GM12864 (cell line): ENCODE measurements at places on chromosomes 2 and 18.

DNA sequence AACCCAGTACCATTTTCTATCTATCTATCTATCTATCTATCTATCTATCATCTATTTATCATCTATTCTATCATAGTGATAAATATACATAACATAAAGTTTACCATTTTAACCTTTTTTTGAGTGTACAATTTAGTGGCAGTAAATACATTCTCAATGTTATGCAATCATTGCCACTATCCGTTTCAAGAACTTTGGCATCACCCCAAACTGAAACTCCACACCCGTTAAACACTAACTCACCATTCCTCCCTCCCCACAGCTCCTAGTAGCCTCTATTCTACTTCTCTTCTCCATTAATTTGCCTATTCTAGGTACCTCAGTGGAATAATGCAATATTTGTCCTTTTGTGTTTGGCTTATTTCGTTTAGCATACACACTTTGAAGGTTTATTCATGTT is 82.5 kb upstream of the KCNE4 start:
- no peak for DNase-seq

DNA sequence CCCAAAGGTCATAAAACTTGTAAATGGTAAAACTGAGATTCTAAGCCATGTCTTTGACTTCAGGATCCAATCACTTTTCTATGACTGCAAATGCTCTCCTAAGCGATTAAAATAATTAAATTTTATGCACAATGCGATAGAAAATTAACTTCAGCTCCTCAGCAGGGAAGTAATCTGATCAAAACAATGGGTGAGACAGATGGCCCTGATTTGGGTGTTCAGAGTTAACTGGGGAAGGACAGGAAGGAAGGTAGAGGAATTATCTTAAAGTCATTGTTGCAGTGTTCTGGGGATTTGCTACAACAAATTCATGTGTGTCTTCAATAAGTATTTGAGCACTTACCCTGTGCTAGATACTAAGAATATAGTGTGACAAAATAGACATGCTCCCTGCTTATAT is 446.0 kb upstream of the MEX3C start:
- no peak for DNase-seq

DNA sequence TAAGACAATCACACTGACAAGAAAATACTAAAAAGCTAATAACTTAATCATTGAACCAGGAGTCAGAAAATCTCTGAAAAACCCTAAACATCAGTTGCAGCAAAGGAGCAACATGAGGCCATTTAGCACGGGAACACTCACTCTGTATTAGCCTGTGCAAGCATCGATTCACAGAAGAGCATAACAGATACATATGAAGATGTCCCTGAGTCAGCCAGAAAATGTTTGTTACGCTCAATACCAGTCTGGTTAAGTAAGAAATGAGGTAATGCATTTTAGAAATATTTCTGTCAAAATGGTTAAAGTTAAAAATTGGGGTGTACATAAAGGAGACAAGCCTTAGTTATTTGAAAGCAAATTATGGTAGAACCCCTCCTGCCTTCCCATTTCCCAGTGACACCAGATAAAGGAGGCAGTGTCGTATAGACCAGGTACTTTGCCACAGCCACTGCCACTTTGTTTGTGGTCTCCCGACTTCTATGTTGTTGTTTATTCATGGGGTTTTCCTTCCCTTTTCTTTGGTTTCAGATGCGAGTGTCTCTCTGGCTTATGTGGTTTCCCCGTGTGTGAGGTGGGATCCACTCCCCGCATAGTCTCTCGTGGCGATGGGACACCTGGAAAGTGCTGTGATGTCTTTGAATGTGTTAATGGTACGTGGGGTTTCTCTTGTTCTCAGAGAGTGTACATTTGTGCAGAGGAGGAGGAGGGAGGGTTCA is 108.6 kb downstream of the CRIM1 start:
- no peak for DNase-seq

DNA sequence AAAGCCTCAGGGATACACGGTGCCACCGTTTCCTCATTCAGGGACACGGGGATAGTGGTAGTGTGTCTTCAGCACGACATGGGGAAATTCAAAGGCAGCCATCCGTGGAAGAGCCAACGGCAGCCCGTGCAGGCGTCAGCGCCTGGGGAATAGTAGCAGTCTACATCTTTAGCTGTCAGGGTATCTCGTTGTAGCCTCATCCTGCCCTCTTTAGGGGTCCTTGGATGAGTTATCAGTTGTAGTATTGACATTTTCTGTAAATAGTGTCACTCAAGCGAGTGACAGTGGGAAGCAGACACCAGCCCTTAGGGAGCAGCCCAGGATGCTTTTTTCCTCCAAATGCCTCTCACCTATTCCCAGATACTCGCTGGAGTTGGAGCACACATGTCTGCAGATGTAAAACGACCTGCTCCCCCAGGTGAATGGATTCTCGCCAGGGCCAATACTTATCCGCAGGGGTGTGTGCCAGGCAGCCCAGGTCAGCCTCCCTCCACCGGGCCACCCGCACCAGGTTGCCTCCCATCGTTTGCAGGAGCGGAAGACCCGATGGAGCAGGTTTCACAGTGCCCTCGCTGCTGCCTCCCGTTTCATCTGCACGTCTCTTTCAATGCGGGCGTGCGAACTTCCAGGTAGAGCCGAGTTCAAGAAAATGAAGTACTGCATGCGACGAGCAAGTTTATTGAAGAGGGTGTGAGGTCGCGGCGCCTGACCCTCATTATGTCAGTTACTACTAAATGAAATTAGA is 41.0 kb downstream of the AGAP1 start:
- no peak for DNase-seq

DNA sequence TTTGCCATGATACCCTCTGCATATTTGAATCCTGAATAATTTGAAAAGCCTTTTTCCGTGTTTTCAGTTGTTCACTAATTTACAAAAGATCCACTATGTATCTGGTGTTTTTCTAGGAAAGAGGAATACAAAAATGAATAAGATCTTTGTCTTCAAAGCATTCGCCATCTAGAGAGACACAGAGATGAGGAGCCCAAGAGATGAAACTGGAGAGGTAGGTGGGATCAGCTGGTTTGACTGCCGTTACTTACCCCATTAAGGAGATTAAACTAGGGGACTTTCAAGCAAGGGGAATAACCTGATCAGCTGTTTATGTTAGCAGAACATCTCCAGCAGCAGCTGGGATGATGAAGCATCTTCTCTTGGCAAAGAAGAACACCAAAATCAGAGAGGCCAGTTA is 150.2 kb upstream of the SATB2 start:
- no peak for DNase-seq

DNA sequence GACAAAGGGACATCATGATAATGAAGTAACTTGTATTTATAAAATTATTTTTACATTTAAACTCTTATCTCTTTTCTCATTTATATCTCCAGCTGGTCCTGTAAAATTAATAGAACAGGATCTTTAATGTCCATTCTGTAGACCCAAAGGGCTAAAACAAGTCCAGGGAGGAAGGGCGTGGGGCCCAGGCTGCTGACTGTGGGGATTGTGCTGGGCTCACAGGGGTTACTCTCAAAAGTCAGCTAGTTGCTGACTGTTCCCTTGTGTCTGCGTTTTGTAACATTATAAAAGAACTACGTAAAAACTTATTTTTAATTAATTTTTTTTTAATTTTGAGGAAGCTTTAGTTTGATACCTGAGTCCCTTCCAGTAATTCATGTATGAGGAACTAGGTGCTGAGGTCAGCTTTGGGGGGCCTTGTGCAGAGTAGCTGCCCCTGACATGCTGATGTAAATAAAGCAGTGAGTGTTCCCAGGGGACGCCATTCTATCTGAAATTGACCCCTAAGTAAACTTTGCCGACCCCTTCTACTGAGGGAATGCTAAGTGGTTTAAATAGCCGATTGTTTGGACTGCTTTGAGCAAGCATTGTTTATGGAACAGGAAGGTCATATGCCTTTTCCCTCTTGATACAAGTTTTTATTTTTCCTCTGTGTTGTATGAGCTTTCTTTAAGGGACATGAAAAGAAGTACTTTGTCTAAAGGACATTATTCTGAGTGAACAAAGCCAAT is 56.4 kb downstream of the MERTK start:
- DNase-seq = no peak

DNA sequence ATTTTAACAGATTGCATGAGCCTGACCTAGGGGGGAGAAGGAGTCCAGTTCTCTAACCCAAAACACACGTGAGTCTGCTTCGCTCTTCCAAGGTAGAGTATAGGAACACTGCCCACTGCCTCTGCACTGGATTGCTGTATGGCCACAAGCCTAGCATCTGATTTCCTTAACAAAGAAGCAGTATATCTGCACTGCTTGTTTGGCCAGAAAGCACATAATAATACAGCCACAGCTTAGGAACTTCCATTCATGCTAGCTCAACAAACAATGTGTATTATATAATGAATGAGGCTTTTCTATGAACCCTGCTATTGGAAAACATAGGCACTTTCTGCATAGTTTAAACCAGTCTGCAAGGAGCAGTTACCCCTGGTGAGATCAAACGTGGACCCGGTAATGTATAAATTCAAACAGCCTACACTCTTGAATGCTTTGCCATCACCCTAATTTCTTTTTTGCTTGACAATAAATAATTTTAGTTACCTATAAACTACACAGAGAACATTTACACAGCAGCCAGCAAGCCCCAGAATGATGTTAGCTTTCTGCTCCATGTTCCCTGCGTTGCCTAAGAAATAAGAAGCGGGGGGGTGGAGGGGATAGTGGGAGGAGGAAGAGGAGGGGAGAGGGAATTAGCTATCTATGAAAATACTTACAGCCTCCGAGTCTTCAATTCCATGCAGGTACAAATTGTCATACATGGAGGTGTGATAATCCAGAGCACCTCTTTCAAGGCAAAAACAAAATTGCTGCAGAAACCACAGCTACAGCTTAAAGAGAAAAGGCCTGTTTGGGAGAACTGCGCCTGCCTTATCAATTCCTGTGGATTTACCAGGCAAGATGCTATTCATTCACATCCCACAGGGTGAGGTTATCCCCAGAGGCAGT is 125.6 kb downstream of the CACNB4 start:
- DNase-seq = no peak

DNA sequence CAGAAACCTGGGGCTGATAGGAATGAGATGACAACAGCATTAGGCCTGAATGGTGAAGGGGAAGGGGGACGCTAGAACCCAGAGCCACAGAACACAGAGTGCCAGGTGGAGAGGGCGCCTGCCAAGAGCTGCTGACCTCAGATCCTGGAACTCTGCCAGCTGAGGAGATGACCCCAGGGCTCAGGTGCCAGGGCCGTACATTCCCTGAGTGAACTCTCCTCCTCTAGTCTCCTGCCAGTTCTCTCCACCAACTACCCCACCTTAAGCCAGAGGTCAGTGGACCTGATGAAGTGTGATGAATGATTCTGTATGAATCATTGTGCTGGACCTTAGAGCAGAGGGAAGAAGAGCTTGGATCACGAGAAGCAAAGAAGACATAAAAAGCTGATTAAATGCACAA is 1582.2 kb upstream of the ACVR2A start:
- no peak for DNase-seq

DNA sequence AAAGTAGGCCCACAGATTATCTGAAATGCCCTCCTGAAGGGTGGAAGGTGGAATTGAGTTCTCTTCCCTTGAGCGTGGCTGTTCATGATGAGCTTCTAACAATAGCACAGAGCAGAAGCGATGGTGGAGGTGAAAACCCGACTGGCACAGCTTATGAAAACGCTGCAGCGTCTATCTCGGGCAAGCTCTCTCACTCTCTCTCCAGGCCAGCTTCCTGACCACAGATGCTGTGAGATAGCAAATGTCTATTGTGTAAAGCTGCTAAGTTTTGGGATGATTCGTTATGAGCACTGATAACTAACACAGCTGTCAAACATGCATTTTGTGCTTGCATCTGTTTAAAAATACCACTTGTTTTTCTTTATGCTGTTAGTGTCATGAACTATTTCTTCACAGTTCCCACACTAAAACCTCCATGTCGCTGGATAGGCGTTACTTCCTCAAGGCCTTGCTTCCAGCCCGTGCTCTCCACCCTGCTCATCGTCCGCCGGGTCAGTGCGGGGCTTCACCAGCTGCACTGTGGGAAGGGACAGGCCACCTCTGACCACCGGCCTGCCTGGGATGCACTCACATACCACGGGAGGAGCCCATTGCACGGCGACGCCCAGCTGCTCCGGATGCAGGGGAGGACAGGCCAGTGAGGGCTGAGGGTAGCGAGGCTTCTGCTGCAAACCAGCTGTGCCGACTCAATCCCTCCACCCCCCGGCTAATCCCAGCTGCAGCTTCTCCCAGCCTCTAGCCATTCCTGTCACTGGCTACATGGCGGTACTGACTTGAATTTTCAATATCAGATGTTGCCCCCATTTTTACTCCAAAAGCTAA is 60.0 kb upstream of the OTOS start:
- DNase-seq = no peak
